ENCODE measurements at places on chromosomes 7 and 10. TPM values are rescaled to one million over a fixed set of nuclear protein-coding genes. Genes with fewer than 3 reads are reported as not detected.

HKDC1 gene
- total RNA-seq: 0.16 TPM

KNDC1 gene
- total RNA-seq: 0.49 TPM

WNT16 gene
- total RNA-seq: 5.7 TPM

PI4K2A gene
- total RNA-seq: 29.7 TPM

SUN3 gene
- not detected for total RNA-seq

IDI2 gene
- total RNA-seq: not detected

LRMDA gene
- total RNA-seq: 1.5 TPM

AKR1C2 gene
- total RNA-seq: 36.7 TPM

NRCAM gene
- 3.4 TPM for total RNA-seq

STK31 gene
- total RNA-seq: not detected

THSD7A gene
- 0.49 TPM for total RNA-seq

OR2A42 gene
- under 0.01 TPM for total RNA-seq

SPDYE2 gene
- not detected for total RNA-seq

C10orf105 gene
- total RNA-seq: 1.2 TPM

SUGCT gene
- total RNA-seq: 14.1 TPM

NPC1L1 gene
- total RNA-seq: not detected

ZNF273 gene
- 2.7 TPM for total RNA-seq

ANKRD2 gene
- total RNA-seq: 0.32 TPM

GRM3 gene
- total RNA-seq: not detected

DKK1 gene
- total RNA-seq: 11.9 TPM

TRIL gene
- 17.7 TPM for total RNA-seq

HTR5A gene
- not detected for total RNA-seq

IL2RA gene
- not detected for total RNA-seq

PNLIPRP2 gene
- not detected for total RNA-seq

NEBL gene
- total RNA-seq: not detected

ADCYAP1R1 gene
- total RNA-seq: not detected

SVOPL gene
- total RNA-seq: not detected

EPO gene
- not detected for total RNA-seq

STRIP2 gene
- total RNA-seq: 1.5 TPM

RNF148 gene
- total RNA-seq: 0.36 TPM

SFTPD gene
- not detected for total RNA-seq

TRIM4 gene
- 29.0 TPM for total RNA-seq

VWA2 gene
- 0.16 TPM for total RNA-seq

TFEC gene
- total RNA-seq: under 0.01 TPM

VAX1 gene
- not detected for total RNA-seq

SSC4D gene
- 0.32 TPM for total RNA-seq

TLL2 gene
- total RNA-seq: under 0.01 TPM

HDAC9 gene
- 13.0 TPM for total RNA-seq

EBLN1 gene
- total RNA-seq: not detected

MYOZ1 gene
- 0.12 TPM for total RNA-seq

CTAGE6 gene
- total RNA-seq: 0.97 TPM

FAM180A gene
- 34.4 TPM for total RNA-seq

GNGT1 gene
- not detected for total RNA-seq

AMPH gene
- 22.6 TPM for total RNA-seq

PRTFDC1 gene
- 22.1 TPM for total RNA-seq

TRIM50 gene
- total RNA-seq: not detected

MMD2 gene
- not detected for total RNA-seq

TACC2 gene
- 7.0 TPM for total RNA-seq

Measured in hair follicle dermal papilla cell (primary cell).